ENCODE measurements at places on chromosomes 13 and 19. TPM values are rescaled to one million over a fixed set of nuclear protein-coding genes. Genes with fewer than 3 reads are reported as not detected.

The NXNL1 gene
- not detected for total RNA-seq

The CLN5 gene
- 31.9 TPM for total RNA-seq

The GNA15 gene
- not detected for total RNA-seq

The LILRA6 gene
- total RNA-seq = not detected

The CBLC gene
- total RNA-seq = not detected

The FFAR2 gene
- total RNA-seq = not detected

The OLFM4 gene
- total RNA-seq = not detected

The SIGLEC7 gene
- total RNA-seq = not detected

The C19orf85 gene
- not detected for total RNA-seq

The PLPPR3 gene
- total RNA-seq = not detected

The GPR4 gene
- 13.0 TPM for total RNA-seq

The IFNL1 gene
- not detected for total RNA-seq

The WASF3 gene
- 32.2 TPM for total RNA-seq

The CALR3 gene
- not detected for total RNA-seq

The ANGPTL8 gene
- not detected for total RNA-seq

The GPATCH1 gene
- total RNA-seq = 6.9 TPM

The LGALS7 gene
- not detected for total RNA-seq

The ZBTB7A gene
- total RNA-seq = 47.5 TPM

The OR7A17 gene
- total RNA-seq = not detected

The USHBP1 gene
- not detected for total RNA-seq

The SIX5 gene
- 14.9 TPM for total RNA-seq

The ZNF66 gene
- total RNA-seq = 1.6 TPM
